A673 (cell line): ENCODE measurements at places on chromosomes 5 and 9.
A peak's percentile ranks its signal among the peaks of the same experiment; 100 is the strongest.

- no peak for DNase-seq
Measured at GRCh38 chr9:79745752-79746336, 174.1 kb downstream of the TLE4 start.

- DNase-seq, result no peak
Measured at GRCh38 chr5:179733772-179734126, 1.1 kb downstream of the MAML1 start.

DNA sequence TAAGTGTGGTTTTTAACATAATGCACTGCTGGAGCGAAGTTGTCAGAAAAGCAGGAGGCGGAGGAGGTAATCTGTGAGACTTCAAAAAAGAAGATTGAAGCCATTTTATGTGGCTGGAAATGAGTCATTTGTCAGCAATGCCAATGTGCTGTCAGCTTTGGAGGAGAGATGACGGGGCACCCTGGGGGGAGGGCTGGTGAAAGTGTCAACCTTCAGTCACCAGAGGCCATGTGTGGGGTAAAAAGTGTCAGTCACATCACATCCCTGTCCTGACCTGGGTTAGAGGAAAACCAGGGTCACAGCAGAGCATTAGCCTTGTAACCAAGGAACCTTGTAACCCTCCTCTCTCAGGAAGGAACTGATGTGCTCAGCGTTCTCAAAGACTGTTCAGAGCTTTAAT, 59.1 kb downstream of the TLR4 start:
- DNase-seq, result peak; percentile 70

DNA sequence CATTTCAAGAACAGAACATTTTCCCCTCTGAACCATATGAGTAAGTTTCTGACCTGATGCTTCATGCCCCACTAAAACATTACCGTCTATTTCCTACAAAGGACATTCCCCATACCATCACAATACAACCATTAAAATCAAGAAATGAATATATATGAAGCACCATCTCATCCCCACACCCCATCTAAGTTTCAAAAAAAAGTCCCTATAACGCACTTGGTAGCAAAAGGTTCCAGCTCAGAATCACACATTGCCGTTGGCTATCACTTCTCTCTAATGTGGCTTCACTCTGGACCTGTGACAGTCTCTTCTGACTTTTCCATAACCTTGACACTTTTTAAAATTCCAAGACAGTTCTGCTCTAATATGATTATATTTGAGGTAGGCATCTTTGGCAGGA, 5.9 kb downstream of the EMB start:
- DNase-seq, result no peak

- DNase-seq, result no peak
Measured at GRCh38 chr5:32319926-32320543, 7.3 kb upstream of the MTMR12 start.

GRCh38 chr5:143117821-143118220, 285.7 kb downstream of the NR3C1 start:
- DNase-seq, result no peak

- DNase-seq, result peak; percentile 35
Measured at GRCh38 chr9:11199335-11199734, 586.5 kb upstream of the PTPRD start.

- DNase-seq, result peak; percentile 77
Measured at GRCh38 chr5:18281947-18282581, 647.8 kb downstream of the TAF11L14 start.

DNA sequence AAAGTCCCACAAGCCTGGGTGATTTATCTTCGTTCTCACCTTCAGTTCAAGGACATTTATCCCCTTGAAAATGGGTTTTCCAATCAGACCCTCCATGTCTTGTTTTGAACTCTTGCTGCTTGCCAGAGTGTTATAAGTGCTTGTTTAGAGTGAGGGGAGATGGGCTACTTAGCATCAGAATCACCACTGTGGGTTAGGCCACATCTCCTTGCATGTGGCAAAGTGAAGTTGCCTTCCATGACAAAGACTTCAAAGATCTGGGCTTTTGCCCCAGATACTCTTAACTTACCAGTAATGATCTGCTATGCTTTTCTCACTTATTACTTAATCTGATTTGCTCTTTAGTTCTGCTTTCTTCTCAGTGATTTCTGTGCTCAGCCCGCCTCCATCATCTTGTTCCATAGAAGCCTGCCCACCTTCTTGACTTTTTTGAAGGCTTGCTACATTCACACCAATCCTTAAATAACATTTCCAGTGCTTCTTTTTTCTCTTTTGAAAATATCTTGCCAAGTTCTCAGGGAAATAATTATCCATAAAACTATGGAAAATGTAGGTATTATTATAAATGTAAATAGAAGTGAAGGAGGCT, 39.0 kb downstream of the GPR21 start:
- no peak for DNase-seq

GRCh38 chr5:116557669-116558271, 16.9 kb downstream of the SEMA6A start:
- DNase-seq, result peak; percentile 52

GRCh38 chr9:347667-348292, 133.1 kb downstream of the DOCK8 start:
- DNase-seq, result peak; percentile 42

DNA sequence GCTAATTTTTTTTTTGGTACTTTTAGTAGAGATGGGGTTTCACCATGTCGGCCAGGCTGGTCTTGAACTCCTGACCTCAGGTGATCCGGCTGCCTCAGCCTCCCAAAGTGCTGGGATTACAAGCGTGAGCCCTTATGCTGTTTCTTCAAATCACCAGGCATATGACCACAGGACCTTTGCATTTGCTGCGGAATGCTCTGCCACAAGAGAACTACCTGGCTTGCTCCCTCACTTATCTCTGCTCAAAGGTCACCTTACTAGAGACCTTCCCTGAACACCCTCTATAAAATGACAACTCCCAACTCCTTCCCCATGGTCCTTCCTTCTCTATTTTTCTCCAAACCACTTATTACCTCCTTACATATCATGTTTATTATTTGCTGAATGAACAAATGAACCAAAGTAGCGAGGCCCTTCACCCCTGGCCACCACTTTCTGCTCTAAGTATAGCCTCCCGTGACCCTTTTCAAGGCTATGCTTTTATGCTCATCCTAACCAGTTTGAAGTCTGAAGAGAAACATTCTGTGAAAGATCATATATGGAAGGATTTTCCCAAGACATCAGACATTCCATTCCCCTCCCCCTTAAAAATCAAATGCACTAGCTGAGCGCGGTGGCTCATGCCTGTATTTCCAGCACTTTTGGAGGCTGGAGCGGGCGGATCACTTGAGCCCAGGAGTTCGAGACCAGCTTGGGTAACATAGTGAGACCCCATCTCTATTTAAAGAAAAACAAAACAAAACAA, 1.3 kb downstream of the ZER1 start:
- no peak for DNase-seq

GRCh38 chr5:93602241-93603077, 19.4 kb downstream of the NR2F1 start:
- no peak for DNase-seq

DNA sequence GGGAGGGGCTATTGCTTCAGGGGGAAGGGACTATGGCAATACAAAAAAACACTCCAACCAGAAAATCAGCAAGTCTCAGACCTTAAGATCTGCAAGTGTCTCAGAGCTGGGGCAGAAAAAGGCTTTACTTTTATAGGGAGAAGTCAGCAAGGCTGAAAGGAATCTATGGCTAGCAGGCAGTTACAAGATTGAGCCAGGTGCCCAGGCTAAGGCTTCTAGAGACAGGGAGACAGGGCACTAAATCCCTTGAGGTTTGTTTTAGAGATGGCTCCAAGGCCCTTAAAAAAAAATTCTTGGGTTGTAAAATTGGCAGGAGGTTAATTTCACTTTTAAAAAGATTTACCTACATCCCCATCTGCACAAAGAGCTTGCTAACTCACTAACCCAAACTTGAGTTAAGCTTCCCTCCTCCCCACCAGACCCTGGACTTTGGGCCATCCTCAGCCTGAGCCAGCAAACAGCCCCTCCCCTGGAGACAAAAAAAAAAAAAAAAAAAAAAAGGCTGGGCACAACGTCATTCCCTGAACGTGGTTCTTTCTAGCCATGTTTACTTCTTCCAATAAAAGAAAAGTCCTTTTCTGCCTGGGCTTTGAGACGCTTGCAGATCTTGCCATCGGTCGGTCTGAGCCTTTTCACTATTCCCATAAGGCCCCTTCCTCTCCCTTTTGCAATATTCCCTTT, 17.9 kb downstream of the NIPAL4 start:
- no peak for DNase-seq

DNA sequence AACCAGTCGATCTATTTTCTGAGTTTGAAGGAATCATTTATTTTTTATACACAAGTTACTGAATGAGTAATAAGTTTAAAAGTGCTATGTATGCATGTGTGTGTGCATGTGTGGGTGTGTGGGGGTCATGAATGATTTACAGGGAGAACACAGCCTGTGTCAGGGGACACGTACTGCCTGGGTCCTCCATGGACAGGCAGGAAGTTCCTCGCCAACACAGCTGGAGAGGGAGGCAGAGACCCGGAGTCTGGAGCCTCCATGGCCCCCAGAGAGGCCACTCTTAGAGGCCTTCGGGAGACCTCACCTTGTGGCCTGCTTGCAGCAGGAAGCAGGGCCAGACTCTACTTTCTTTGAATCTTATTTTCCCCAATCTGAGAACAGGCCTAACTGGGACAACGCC, 144.7 kb downstream of the GABBR2 start:
- DNase-seq, result no peak

GRCh38 chr5:143923634-143924266, 111.8 kb downstream of the HMHB1 start:
- DNase-seq, result no peak

DNA sequence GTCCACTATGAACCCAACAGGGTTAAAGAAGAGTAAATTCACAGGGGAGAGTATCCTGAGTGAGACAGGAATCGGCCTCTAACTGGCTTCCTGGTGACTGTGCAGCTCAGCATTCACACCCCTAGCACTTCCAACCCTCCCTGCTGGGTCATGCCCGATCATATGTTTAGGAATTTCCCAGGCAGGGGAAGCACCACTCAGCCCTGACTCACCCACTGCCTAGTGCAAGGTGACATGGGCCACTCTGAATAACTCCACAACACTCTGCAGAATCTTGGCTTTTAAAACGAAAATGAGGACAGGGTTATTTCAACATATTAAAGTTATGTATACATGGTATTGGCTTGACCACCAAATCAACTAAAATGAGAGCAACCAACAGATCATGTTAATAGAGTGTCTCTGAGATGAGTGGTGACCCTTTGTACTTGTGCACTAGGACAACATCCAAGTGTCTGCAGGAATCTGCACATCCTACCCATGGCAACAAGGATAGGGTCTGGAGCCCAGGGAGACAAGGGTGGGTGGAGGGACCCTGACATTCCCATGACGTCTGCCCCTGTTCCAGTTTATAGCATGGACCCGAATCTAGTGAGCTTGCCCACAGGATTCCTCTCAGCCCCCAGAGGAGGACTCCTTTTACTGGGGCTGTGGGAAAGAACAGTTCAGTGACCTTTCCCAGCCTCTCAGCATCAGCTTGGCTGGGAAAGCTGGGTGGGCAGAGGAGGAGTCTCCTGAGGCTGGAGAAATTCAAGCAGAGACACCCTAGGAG, 485.8 kb downstream of the SEMA5A start:
- DNase-seq, result no peak

DNA sequence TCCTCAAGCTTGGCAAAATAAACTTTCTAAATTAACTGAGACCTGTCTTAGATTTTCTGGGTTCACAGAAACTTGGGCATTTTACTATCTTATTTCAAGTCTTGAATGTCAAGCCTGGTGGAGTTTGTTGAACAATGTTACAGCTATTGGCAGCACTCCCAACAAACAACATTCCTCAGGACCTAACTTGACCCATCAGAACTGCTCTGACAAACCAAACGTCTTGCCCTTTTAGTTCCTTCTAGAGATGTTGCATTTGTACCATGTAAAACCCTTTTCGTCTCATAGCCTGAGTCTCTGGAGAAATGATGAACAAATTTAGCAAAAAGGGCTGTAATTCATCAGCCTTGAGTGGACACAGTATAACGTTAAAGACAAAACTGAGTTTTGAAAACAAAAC, 51.1 kb downstream of the GNA14 start:
- no peak for DNase-seq

DNA sequence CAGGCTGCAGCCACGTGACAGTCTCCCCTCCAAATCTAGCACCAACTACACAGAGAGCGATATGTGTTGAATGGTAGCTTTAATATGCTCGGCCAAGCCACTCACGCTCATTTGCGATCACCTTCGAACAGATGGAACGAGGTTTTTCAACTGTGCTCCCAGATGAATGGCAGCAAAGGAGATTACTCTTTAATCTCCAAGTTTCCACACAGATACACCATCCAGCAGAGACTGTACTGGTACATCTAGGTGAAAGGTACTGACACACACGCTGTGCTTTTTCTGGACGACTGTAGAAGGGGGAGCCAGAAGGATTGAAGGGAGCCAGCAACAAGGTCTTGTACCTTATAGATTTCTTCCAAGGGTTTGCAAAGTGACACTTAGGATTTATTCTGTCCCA, 263.9 kb downstream of the NR3C1 start:
- DNase-seq, result no peak

- no peak for DNase-seq
Measured at GRCh38 chr9:114777821-114778609, 27.8 kb downstream of the TNFSF15 start.

DNA sequence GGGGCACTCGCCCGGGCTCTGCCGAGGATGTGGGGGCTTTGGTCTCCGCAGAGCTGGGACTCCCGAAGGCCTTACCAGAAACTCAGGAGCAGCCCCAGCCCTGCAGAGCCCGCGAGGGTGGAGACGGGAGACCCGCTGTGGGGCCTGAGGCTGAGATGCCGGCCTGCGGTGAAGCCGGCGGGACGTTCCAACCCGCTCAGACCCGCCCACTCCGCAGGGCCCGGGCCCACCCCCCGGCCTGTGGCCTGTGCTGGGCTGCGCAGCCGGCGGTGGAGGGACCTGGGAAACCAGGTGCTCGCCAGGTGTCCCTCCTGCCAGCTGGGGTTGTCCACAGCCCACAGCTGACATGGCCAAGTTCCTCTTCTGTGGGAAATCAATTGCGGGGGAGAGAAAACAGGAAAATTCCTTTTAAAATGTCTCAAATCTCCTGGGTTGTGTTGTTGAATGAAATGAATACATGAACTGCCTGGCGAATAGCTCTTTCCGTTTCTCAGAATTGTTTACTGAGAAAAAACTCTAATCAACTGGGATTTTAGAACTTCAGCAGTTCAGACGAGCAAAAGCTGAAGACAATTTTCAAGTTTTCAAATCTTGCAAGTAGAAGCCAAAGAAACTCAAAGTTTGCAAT, 49.0 kb upstream of the IRX4 start:
- DNase-seq, result no peak

DNA sequence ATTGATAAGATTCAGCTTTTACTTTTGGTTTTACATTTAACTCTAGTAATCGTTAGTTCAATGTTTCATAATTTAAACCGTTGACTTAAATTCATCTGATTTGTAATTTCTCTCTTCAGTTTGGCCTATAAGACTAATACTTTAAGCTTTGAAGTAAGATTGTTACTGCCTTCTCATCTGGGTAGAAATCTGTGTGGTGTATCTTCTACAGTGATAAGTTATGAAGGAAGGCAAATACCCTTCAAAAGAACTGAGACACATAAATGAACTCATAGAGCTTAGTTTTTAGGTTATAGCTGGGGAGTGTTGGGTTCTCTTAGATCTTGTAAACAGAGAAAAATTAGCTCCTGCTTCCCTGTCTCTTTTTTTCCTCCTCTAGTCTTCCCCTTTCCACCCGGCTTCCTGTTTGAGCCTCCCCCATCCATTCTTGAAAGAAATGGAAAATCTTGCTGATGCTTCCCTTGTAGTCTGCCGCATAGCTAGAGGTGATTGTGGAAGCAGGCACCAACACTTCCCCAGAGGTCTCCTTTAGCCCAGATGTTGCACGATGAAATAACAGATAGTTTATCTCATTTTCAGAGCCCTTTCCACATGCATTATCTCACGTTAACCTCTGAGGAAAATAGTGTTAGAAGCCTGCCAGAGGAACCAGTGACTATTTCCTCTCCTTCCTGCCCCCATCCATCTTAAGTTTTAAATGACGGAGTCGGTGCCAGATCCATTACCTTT, 2.0 kb upstream of the F2RL2 start:
- no peak for DNase-seq
